ENCODE measurements at places on chromosomes 2 and 18.

- no peak for DNase-seq
Measured at GRCh38 chr2:241088376-241088775, 13.7 kb downstream of the MTERF4 start.

- DNase-seq = no peak
Measured at GRCh38 chr2:10878268-10878915, 33.3 kb upstream of the KCNF1 start.

- DNase-seq = no peak
Measured at GRCh38 chr2:75647771-75648170, 1.2 kb downstream of the MRPL19 start.

DNA sequence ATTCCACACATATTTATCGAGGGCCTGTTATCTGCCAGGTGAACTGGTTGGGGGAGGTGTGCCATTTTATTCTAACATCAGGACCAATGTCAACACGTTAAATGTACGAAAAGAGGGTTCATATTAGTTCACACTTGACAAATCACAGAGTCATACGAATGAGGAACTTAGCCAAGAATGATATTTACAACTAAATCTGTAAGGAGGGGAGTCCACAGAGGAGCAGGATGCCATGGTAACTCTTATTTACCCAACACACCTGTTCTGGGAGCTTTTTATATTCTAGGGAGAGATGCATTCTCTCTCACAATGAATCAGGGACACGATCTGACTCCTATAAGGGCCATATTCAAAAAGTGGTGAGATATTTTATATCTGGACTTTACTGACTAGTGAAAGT, 144.1 kb downstream of the CDC42EP3 start:
- DNase-seq = no peak

DNA sequence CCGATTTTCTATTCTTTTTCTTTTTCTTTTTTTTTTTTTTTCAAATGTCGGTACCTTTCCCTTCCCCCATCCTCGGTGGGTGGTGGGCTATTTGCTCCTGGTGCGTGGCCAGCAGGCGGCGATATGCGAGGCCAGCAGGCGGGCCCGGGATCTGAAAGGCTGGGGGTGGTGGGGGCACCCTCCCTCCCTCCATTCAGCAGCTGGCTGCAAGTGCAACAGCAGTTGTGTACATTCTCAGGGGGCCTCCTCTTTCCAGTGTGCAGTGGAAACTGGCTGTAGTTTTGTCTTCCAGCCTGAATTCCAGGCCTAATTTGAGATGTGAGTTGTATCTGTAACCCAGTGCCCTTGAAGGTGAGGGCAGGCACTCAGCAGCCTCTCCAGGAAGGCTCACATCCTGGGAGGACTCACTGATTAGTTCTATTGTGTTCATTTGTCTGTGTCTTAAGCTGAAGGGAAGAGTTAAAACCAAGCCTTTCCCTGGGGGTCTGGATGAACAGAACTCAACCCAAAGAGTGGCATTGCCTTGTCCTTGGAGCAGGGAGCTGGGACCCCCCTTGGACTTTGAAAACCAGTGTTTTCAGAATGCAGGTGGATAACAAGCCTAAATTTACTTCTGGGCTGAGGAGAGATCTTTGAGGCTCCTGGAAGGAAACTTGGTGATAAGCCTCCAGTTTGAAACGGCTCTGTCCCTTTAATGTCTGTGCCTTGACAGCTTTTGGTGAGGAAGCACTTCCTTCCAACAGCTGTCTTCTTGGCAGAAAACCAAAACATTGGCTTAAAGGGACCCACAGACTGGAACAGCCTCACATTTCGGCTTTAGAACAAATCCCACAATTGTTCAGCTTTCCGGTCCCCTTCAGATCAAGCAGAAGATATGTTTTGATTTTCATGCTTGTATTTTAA, 3.3 kb downstream of the MYCN start:
- no peak for DNase-seq

GRCh38 chr18:35267161-35267651, 22.8 kb downstream of the ZSCAN30 start:
- DNase-seq = no peak

DNA sequence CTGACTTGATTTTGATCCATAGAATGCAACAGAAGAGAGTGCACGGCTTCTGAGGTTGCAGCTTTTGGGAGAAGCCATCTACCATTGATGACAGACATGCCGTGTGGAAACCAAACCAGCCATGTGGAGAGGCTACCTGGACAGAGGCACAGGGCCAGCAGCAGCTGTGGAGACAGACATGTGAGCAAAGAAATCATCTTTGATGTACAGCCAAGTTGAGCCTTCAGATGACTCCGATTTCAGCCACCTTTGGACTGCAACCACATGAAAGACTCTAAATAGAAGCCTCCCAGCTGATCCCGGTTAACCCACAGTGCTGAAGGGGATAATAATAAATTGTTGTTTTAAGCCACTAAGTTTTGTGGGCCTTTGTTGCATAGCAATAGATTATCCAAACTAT, 54.2 kb downstream of the TSN start:
- no peak for DNase-seq

DNA sequence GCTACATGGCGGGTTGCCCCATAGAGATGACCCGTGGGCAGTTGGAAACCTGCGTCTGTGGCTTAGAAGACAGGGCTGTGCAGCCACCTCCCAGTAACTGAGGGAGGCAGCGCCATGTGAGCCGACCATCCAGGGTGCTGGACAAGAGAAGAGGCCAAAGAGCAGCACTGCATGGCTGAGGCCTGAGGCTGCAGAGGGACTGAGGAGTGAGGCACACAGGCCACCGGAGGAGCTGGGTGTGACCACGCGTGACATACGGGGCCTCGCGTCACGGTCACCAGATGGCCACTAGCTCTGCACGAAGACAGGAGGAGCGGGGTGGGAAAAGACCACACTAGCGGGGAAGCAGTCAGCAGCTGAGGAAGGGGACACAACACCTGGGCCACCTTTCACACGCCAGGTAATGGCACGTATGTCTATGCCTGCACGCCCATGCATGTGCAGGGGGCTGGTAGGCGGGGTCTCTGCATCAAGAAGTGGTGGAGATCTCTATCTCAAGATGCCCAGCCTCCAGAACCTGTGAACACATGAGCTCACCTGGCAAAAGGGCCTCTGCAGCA, 61.4 kb downstream of the NDUFA10 start:
- DNase-seq = no peak

DNA sequence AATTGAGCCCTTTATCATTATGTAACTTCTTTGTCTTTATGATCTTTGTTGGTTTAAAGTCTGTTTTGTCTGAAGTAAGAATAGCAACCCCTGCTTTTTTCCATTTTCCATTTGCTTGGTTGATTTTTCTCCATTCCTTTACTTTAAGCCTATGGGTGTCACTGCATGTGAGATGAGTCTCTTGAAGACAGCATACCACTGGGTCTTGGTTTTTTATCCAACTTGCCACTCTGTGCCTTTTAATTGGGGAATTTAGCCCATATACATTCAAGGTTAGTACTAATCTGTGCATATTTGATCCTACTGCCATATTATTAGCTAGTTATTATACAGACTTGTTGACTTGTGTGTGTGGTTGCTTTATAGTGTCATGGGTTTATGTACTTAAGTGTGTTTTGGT, 89.6 kb downstream of the NBEAL1 start:
- DNase-seq = no peak

GRCh38 chr2:7633566-7634153, 716.4 kb downstream of the RNF144A start:
- no peak for DNase-seq

GRCh38 chr2:84830095-84830494, 50.8 kb downstream of the TRABD2A start:
- no peak for DNase-seq

GRCh38 chr18:51643483-51643882, 446.0 kb upstream of the MEX3C start:
- no peak for DNase-seq

- no peak for DNase-seq
Measured at GRCh38 chr2:40226637-40227036, 225.3 kb downstream of the SLC8A1 start.

- DNase-seq = no peak
Measured at GRCh38 chr2:66070721-66071602, 364.0 kb upstream of the MEIS1 start.

GRCh38 chr2:116716444-116716843, 1098.0 kb upstream of the DDX18 start:
- DNase-seq = no peak

- DNase-seq = no peak
Measured at GRCh38 chr2:227415538-227416424, 28.0 kb upstream of the SCYGR1 start.

GRCh38 chr2:200602584-200602983, 16.8 kb downstream of the AOX1 start:
- DNase-seq = no peak

DNA sequence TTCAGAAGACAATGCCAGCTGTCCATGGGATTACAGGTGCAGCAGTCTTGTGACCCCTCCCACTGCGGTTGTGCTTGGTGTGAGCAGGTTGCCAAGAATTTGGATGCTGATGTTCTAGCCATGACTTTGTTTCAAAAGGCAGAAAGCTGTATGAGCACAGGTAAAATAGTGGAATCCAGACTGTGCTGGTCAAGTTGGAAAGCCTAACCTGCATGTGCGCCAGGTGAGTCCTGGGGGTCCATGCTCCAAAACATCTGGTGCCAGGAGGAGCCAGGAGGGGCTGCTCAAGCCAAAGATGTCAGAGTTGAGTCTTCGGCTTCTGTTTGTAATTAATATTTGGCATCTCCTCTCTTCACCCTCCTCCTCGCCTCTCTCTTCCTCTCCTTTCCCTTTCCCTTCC, 330.1 kb downstream of the MYCN start:
- no peak for DNase-seq

DNA sequence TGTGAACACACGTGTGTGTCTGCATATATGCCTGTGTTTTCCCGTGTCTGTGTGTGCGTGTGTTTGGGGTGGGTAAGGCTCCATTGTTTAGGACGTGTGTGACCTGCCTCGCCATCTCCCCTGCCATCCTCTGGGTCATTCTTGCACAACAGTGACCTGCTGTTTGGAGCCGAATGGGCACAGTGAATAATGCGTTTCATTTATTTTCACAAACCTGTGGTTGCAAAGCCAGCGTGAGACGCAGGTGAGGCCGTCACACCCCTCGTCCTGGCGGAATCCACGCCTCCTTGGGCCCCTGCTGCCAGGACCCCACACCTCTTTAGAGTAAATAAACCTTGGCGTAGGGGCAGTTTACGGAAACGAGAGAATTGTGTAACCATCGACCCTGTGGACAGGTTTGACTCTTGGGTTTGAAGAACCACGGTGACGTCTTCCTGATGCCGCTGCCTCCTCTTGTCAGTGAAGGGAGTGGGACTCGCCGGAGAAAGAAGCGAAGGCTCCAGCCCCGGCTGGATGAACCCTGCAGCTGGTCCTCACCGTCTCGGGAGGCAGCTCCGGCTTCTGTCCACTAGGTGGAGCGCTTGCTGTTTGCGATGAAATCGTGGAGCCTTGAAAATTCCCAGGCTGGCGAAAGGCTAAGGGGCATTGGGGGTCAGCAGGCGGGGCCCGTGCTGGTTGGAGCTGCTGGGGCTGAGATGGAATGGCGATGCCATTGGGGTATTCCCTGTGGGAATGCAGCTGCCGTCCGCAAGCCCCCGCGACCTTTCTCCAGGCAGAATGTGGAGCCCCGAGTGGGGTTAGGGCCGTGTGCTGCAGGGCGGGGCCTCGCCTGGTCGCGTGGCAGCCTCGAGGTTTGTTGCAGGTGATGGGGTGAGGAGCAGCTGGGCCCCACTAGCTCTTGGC, 81.1 kb downstream of the RTP5 start:
- DNase-seq = no peak

- no peak for DNase-seq
Measured at GRCh38 chr2:57569396-57569795, 477.2 kb upstream of the VRK2 start.

- no peak for DNase-seq
Measured at GRCh38 chr2:158046121-158046880, 55.4 kb upstream of the UPP2 start.

GRCh38 chr2:230256733-230257332, 31.3 kb downstream of the SP140 start:
- DNase-seq = no peak

- DNase-seq = no peak
Measured at GRCh38 chr2:239669181-239669898, 268.5 kb upstream of the HDAC4 start.

DNA sequence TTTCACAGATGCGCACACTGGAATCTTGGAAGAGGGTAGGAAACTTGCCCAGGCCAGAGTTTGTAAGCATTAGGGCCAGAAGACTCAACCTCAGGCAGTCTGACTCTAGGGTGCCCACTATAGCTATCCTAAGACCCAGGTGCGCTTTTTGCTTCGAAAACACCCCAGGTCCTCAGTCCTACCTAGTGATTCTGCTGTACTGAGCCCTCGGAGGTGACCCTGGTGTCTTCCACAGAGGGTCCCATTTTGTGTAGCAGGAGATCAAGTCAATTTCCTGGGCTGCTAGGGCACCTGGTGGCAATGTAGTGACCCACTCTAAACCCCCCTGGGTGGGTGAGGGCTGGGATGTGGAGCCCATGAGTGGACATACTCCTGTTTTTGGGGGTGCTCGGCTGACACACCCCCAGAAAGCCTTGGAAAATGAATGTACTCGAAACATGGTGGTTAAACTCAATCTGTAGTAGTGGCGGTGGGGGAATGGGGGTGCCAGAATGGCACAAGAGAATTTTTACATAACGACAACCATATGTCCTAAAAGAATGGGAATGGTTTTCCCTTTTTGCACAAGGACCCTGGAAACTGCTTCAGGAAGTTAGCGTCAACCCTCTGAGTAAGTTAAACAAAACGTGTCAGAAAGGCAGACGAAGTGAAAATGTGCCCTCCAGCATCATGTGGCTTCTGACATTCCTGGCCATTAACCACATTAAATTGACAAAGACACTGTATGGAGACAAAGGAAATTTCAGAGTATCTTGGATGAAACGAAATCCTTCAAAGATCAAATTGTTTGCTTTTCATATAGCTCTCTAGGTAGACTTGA, 218.0 kb upstream of the COPS8 start:
- no peak for DNase-seq

- no peak for DNase-seq
Measured at GRCh38 chr2:41932241-41933045, 115.4 kb upstream of the PKDCC start.

- no peak for DNase-seq
Measured at GRCh38 chr2:44273596-44273995, 1.7 kb upstream of the SLC3A1 start.

- no peak for DNase-seq
Measured at GRCh38 chr2:151029406-151030157, 232.1 kb downstream of the RBM43 start.

DNA sequence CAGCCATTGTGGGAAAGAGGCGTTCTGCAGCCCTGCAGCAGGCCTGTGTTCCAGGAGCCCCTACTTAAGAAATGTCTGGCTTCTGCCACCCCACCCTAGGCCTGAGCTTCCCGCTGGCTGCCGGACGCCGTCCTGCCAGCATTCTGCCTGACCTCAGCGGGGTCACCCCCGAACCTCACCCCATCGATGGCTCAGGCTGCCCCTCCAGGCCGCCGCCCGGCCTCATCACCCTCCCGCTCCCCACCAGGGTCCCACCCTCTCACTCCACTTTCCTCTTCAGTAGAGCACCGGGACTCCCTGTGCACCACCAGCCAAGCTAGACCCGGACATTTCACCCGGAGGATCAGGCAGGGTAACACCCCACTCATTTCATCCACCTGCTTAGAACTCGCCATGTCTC, 73.6 kb upstream of the SALL3 start:
- no peak for DNase-seq

GRCh38 chr2:107808959-107809358, 17.7 kb upstream of the RGPD4 start:
- no peak for DNase-seq
